Dorsolateral prefrontal cortex (tissue), 122 donors: ENCODE measurements at places on chromosomes 3 and 15. TPM values are rescaled to one million over a fixed set of nuclear protein-coding genes. Genes with fewer than 3 reads are reported as not detected.

GRCh38 chr15:98866511-98866910 is 141.1 kb downstream of the PGPEP1L start:
- no peak for DNase-seq

- DNase-seq = peak; percentile 85
These were observed 62.1 kb downstream of the CAPN7 start for GRCh38 chr3:15268033-15268631.

GRCh38 chr15:37368961-37369360 is 268.6 kb upstream of the MEIS2 start:
- DNase-seq = no peak

- DNase-seq = no peak
These were observed 22.6 kb downstream of the CRTC3 start for GRCh38 chr15:90552162-90552928.

DNA sequence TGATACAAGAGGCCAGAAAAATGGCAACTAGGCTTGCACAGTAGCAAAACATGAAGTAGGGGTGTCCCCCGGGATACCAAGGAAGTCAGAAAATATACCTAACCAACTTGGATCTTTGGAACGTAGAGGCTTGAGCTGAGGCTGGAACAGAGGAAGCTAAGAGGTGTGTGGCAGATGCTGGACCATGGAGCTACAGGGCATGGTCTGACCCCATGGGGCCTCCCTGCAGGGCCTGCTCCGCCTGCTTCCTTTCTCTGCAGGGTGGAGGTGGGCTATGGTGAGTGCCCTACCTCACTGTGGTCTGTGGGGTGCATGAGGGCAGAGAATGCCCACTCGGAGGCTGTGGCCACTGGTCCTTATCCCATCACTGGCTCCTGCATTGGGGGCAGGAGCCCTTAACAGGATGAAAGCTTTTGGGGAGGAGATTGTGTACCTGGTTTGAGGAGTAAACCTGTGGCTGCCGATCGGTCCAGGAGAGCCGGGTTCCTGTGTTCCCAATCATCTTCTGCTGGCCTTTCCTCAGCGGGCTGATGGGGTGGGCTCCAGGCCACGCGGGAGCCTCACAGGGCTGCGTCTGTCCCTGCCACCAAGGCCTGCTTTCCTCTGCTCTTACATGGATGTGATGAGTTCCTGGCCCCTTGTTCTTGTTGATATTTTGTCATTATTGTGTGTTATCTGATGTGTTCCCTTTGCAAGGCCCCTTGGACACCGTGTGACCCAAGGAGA is 96.8 kb downstream of the OCA2 start:
- DNase-seq = no peak

- DNase-seq = peak; percentile 38
These were observed 533.7 kb upstream of the ATP11B start for GRCh38 chr3:182259579-182259978.

DNA sequence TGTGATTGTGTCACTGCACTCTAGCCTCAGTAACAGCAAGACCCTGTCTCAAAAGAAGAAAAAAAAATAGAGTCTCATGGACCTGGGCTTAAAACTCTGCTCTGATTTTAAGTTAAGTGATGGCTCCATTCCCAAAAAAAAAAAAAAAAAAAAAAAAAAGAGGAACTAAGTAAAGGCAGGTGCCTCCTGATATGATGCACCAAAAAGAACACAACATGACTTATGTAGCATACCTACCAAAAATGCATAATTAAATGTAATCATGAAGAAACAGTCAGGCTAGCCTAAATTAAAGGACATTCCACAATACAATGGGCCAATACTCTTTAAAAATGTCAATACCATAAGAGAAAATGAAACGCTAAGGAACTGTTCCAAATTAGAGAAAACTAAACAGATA is 5.4 kb upstream of the IREB2 start:
- no peak for DNase-seq

- DNase-seq = no peak
These were observed 201.0 kb upstream of the TP63 start for GRCh38 chr3:189430166-189430565.

GRCh38 chr15:31974855-31975829 is 55.2 kb upstream of the CHRNA7 start:
- no peak for DNase-seq

DNA sequence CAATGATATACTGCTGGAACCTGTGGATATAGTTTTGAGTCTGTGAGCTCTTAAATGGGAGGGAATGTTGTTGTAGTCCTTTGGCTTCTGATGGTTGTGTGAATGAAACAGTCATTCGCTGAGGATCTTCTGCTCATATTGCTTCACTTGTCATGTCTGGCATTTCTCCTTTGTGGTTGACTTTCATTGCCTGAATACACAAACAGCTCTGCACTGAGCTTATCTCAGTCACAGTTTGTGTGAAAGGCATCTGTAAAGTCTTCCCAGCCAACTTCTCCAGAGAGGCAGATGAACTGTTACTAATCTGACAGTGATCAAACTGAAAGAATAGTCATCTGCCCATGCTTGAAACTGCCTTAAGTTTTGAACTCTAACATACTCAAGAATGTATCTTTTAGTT is 59.8 kb downstream of the TMED3 start:
- no peak for DNase-seq

DNA sequence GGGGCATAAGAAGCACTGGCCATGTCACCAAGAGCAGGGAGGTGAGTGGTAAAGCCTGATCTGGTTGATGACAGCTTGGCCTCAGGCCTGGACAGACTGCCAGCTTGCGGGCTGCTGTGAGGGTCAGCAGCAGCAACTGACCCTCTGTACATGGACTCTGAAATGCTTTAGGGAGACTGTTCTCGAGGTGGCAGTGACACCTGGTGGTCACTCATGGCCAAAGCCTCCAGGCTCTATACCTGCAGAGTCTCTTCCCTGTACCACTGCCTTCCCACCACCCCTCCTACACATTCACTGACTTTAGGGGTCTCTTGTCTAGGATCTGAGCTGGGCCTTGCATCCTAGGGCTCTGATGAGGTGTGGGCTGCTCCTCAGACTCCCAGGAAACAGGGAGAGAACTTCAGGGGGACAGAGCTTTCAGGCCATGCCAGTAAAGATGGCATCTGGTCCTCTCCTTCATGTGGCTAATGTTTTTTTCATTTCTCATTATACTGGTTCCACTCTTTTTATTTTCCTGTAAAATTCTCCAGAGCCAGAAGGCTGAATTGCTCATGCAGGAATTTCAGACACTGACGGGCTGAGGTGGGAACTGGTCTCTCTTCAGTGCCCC is 17.2 kb upstream of the TIMP4 start:
- peak; percentile 52 for DNase-seq

- no peak for DNase-seq
These were observed 69.5 kb downstream of the CACNA2D2 start for GRCh38 chr3:50433954-50434353.

- DNase-seq = no peak
These were observed 63.5 kb upstream of the CLDN18 start for GRCh38 chr3:137946356-137946973.

- no peak for DNase-seq
These were observed 57.7 kb upstream of the ATG7 start for GRCh38 chr3:11214451-11214978.

GRCh38 chr3:31550452-31551251 is 17.9 kb downstream of the STT3B start:
- DNase-seq = no peak

- DNase-seq = no peak
These were observed 712.5 kb downstream of the MCTP2 start for GRCh38 chr15:94943888-94944287.

DNA sequence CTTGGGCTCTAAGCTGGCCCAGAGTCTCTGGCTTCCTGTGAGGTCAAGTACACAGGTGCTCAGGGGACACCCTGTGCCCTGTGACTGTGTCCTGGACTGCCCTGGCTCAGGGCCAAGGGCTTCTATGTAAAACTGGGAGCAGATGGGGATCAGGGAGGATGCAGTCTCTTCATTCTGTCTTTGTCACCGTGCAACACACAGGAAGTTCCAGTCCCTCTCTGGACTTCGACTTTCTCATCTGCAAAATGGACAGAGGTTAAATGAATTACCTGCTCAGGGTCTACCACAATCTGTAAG is 61.9 kb upstream of the TLE3 start:
- DNase-seq = no peak

DNA sequence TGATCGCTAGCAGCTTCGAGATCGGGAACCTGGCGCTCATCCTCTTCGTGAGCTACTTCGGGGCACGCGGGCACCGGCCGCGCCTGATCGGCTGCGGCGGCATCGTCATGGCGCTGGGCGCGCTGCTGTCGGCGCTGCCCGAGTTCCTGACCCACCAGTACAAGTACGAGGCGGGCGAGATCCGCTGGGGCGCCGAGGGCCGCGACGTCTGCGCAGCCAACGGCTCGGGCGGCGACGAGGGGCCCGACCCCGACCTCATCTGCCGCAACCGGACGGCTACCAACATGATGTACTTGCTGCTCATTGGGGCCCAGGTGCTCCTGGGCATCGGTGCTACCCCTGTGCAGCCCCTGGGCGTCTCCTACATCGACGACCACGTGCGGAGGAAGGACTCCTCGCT is 62.5 kb downstream of the SLCO3A1 start:
- DNase-seq = no peak

UBP1 gene
- 72.2 TPM for total RNA-seq

ZNF385D gene
- total RNA-seq = 47.0 TPM

COL8A1 gene
- 1.2 TPM for total RNA-seq

AMT gene
- 10.9 TPM for total RNA-seq

CISH gene
- 1.1 TPM for total RNA-seq

GRM7 gene
- total RNA-seq = 38.6 TPM

SEMA3G gene
- total RNA-seq = 11.3 TPM

DUOX1 gene
- 3.0 TPM for total RNA-seq

NRROS gene
- total RNA-seq = 1.2 TPM

TMC3 gene
- not detected for total RNA-seq

SPINK8 gene
- 1.3 TPM for total RNA-seq
